IMR-90 (cell line): ENCODE measurements at places on chromosomes 2 and 18. TPM values are rescaled to one million over a fixed set of nuclear protein-coding genes. Genes with fewer than 3 reads are reported as not detected.

ERICH2 gene
- not detected in 2 replicates for total RNA-seq

THUMPD2 gene
- 4.8 and 5.6 TPM in 2 replicates for total RNA-seq

UPP2 gene
- total RNA-seq: not detected in 2 replicates

CAPN14 gene
- total RNA-seq: under 0.01 TPM in 2 replicates

MC2R gene
- not detected in 2 replicates for total RNA-seq

ANKRD30B gene
- not detected in 2 replicates for total RNA-seq

CXCR1 gene
- total RNA-seq: not detected in 2 replicates

MDH1B gene
- total RNA-seq: 0.54 and 0.56 TPM in 2 replicates

IL36A gene
- total RNA-seq: not detected in 2 replicates

LCT gene
- total RNA-seq: under 0.01 TPM in 1 of 2 replicates, not detected in the other

APLF gene
- total RNA-seq: 2.3 and 3.3 TPM in 2 replicates

TBR1 gene
- total RNA-seq: not detected in 2 replicates

KIAA2012 gene
- total RNA-seq: under 0.01 TPM in 2 replicates

IL1F10 gene
- total RNA-seq: not detected in 2 replicates

BOLL gene
- total RNA-seq: not detected in 2 replicates

CHRNA1 gene
- total RNA-seq: 0.56 and 0.90 TPM in 2 replicates

TMEM163 gene
- total RNA-seq: not detected in 2 replicates

DOK6 gene
- total RNA-seq: 2.7 and 3.9 TPM in 2 replicates

TIGD1 gene
- total RNA-seq: 2.7 and 2.8 TPM in 2 replicates

SLC40A1 gene
- total RNA-seq: 3.9 and 5.0 TPM in 2 replicates

CEP192 gene
- 29.0 and 34.2 TPM in 2 replicates for total RNA-seq

ALPG gene
- not detected in 2 replicates for total RNA-seq

SMC6 gene
- total RNA-seq: 10.4 and 18.3 TPM in 2 replicates

COL4A4 gene
- 0.28 TPM in 1 of 2 replicates, not detected in the other for total RNA-seq

MC5R gene
- total RNA-seq: not detected in 2 replicates

DSG1 gene
- not detected in 2 replicates for total RNA-seq
